ELR (cell line): ENCODE measurements at places on chromosomes 2 and 18.
A peak's percentile ranks its signal among the peaks of the same experiment; 100 is the strongest.

DNA sequence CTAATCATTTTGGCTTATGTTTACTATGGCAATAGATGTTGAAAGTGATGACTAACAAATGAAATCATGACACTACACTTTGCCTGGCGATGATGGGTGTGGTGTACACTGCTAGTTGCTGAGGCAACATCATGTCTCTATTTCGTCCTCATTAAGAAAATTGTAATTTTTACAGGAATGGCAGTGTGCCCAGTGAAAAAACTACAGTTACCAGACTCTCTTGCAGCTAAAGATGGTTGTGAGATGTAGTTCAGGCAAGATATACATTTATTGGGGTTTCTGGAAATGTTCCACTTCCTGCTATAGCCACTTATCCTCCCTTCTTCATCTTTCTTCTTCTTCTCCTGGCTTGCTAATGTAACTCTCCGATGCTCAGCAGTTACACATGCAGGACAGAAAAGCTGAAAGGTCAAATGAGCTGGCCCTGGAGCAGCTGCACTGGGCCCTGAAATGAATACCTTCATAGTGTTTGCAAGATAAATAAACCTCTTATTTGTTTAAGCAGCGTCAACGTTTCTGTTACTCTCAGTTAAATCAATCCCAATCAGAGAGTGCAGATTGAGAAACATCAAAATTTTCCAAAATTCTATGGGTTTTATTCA is 46.0 kb downstream of the SOCS6 start:
- DNase-seq, result no peak

- DNase-seq, result no peak
Measured at GRCh38 chr18:48673456-48673852, 134.6 kb downstream of the CTIF start.

GRCh38 chr2:230052299-230052698 is 16.4 kb downstream of the SLC16A14 start:
- no peak for DNase-seq

DNA sequence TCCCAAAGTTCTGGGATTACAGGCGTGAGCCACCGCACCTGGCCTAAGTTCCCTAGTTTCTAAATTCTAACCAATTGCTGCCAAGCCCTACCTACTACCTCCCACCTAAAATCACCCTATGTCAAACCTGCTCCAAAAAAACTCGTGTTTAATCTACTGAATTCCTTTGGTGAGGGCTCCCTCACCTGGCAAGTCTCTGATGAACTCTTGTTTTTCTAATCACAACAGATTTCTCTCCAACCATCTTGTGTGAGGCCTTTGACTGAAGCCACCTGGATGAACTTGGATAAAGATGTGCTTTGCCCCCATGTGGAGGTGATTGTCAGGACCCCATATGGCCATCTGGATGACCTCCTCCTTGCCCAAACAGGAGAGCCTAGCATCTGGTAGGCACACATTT is 17.4 kb upstream of the SLC35G4 start:
- DNase-seq, result no peak

- peak; percentile 12 for DNase-seq
Measured at GRCh38 chr2:148603562-148603920, 41.0 kb upstream of the EPC2 start.

GRCh38 chr18:8165095-8165494 is 444.1 kb upstream of the RAB12 start:
- no peak for DNase-seq

DNA sequence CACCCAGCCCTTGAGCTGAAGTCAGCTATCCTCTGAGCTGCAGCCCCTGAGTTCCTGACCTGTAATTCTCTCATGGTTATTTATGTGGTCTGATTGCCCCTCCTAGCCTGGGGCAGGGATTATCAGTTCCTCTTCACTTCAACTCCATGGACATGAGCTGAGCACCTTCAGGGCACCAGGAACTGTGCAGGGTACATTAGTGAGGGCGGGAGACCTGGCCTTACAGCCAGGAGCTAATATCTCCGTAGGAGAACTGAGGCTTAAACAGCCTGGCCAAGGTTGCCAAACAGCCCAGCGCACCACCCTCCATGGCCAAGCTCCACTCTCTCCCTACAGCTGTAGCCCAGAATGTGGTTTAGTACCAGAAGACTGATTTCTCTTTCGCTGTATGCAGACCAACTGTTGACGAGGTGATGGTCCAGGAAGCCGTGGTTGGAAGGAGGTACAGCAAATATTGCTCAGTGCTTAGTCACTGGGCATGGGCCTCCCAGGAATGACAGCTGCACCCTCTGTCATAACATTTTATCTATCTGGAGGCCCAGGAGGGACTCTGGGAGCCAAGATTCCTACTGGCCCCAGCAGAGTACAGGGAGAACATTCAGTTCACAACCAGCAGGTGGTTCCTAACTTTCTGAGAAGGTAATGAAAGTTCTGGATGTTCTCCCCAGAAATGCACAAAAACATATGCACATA is 228.7 kb upstream of the SIX2 start:
- peak; percentile 97 for DNase-seq

DNA sequence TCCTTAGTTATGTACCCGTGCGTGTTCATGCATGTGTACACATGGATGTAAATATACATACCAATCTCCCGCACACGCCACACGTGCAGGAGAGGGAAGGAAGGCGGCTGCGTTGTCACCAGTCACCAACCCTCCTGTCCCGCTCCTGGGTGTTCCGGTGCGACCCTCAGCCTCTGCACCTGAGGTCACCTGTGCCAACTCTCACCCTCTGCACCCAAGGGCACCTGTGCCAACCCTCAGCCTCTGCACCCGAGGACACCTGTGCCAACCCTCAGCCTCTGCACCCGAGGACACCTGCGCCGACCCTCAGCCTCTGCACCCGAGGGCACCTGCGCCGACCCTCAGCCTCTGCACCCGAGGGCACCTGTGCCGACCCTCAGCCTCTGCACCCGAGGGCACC is 192.8 kb upstream of the SALL3 start:
- no peak for DNase-seq

- no peak for DNase-seq
Measured at GRCh38 chr18:55252901-55253300, 293.6 kb upstream of the CCDC68 start.

GRCh38 chr2:64250751-64251423 is 106.7 kb upstream of the PELI1 start:
- DNase-seq, result no peak

DNA sequence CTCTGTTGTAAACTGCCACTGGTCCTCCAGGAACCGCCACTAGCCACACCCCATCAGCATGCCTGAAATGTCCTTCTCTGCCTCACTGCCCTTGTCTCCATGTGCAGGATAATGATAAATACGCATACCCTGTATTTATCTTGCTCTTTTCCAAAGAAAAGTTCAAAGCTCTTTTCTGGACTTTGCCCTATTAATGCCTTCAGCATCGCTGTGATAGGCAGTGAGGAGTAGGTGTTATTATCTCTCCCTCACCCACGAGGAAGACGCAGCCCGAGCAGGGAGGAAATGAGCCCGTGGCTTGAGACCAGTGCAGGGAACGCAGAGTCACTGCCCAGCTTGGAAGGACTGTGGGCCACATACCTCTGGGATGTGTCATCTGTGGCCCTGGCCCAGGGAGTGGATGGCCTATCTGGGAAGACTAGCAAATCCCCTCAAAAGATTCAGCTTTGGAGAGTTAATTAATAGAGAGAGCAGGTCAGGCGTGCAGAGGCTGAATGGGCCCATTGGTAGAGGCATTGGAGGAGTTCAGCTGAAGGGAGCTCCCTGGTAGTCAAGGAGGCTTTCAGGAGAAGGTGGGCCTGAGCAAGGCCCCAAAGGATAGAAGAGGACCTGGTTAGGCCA is 39.5 kb upstream of the MCFD2 start:
- DNase-seq, result peak; percentile 96

- peak; percentile 25 for DNase-seq
Measured at GRCh38 chr2:28951910-28952835, 28.9 kb upstream of the TOGARAM2 start.

GRCh38 chr2:236969767-236970655 is 115.7 kb upstream of the COPS8 start:
- DNase-seq, result no peak

DNA sequence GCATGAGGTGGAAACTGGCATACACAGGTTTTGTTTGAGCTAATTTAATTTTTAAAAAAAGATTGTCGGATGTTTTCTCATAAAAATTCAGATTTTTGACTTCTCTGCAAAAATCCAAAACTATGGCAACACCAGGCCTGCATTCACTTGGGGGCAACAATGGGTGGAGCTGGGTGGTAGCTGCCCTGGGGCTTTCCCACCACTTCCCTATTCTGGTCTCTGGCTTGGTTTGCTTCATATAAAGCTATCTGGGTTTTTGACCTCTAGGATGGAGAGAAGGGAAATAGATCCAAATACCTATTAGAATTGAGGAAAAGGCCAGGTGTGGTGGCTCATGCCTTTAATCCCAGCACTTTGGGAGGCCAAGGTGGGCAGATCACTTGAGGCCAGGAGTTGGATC is 5.5 kb upstream of the CYP27A1 start:
- DNase-seq, result no peak

GRCh38 chr2:148914463-148914862 is 39.4 kb downstream of the KIF5C start:
- DNase-seq, result no peak

DNA sequence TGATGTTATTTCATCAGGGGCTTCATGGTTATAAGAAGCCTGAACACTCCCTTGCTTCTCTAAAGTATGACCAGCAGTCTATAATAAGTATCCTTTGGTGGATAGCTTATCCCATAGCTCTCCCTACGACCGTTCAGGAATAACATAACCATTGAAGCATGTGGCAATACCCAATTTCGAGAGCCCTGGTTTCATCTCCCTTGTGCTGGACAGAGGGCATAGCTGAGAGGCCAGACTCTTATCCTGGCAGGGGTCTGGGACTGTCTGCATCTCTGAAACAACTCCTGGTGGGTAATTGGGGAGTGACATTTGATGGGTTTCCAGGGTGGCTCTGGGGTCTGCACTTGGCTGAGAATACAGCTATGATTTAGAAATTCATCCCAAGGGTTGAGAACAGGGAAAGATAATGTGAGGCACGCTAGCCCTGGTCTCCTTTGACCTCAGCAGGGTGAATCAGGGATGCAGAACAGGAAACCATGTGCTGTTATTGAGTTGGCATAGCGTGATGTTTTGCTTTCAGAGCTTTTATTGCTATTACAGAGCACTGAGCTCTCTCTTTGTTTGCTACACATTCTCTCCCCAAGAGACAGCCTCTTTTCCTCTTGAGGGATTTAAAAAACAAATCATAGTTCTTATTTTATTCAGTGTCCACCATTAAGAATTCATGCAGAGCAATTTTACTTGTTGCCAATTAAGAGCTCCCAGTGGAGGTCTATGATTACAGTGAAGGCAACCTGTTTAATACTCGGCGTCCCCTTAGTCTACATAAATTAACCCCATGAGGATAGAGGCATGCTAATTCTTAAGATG is 274.5 kb downstream of the NCKAP5 start:
- peak; percentile 74 for DNase-seq

GRCh38 chr2:98546186-98546585 is 62.1 kb downstream of the COA5 start:
- DNase-seq, result no peak

DNA sequence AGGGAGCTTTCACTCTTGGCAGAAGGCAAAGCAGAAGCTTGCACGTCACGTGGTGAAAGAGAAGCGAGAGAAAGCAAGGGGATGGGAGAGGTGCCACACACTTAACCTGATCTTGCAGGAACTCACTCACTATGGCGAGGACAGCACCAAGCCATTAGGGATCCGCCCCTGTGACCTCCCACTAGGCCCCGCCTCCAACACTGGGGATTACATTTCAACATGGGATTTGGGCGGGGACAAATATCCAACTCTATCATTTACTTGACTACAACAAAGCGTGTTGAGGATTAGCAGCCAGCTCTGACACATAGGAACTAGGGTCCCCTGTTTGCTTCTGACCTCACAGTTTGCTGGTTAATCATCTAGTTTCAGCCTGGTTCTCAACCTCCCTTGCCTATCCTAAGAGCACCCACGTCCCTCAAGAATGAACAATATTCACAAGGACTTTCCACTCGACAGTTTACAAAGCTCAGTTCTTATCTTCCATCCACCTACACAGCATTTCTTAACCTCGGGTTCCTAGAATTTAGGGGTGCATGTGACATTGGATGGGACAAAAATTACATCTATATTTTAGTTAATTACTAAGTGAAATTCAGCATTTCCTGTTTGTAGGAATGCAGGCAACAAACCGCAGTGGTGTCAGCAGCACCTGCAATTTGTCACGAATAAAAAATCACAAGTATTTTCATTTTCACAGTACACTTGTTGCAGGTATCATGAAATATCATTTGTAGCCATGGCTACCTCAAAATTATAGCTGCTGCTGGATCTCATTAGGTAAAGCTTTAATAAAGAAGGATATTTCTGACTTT is 36.0 kb downstream of the LBH start:
- DNase-seq, result no peak

- no peak for DNase-seq
Measured at GRCh38 chr2:16626997-16627605, 38.5 kb downstream of the CYRIA start.

DNA sequence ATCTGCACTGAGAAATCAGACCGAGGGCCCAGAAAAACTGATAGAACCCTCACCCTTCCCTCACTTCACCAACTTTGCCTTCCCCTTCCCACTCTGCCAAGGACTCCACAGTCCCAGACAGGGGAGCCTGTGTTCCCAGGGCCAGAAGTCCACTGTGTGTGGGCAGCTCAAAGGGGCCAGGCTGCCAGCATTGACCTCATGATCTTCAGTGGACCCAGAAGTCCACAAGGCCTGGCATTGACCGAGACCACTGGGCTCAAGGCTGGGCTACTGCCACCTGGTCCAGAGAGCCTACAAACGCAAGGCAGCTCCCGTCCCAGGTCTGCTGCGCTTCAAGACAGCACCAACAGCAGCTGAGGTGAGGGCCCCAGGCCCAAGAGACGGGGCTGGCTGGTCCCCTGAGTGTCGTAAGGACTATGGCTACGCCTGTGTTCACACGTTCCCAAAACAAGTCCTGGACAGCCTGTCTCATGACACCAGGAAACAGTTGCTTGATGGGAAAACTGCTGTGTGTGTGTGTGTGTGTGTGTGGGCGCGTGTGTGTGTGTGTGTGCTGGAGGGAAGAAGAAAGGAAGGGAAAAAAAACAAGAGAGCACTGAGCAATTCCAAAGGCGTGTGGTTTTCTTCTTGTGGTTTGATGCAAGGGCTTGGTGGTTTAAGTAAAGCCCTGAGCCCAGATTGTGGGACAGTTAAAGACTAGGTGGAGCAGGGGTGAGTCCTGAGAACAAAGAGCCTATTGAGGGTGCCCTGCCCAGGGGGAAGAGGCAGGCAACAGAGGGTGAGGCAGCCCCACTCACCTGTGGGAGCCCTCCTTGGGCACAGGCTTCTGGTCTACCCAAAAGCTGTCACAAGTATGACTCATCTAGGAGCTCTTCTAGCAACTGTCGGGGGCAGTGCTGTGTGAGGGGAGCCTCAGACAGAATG is 46.6 kb upstream of the ZBTB7C start:
- DNase-seq, result peak; percentile 73

GRCh38 chr18:5297597-5297996 is 2.1 kb upstream of the ZBTB14 start:
- DNase-seq, result no peak

GRCh38 chr2:151518802-151519201 is 109.1 kb downstream of the RIF1 start:
- peak; percentile 19 for DNase-seq
